ENCODE measurements at places on chromosomes 1 and 21.
A peak's percentile ranks its signal among the peaks of the same experiment; 100 is the strongest.

DNA sequence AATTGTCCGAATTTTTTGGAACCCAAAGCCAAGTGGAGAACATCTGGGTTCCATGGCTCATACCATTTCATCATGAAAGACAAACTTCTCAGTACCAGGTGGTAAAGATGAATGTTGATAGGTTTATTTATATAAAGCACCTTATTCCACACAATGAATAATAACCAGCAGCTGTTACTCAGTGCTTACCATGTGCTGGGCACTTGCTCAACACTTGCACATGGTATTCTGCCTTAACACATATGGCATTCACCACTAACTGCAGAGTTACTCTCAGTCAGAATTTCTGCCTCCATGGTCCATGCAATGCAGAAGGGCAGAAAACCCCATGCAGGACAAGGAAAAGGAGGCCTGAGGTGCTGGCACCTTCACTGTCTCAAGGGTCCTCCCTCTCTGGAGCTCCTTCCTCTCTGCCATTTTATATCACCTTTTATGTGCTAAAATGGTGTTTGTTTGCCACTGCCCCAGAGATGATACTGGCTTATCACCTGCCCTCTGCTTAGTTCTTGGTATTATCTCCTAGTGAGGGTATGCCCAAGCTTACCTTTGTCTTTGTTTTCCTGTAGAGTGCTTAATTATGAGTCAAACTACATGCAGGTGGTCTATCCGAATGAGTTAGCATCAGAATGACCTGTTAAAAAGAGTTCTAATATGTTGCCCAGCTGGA, 76.7 kb upstream of the ZNF326 start:
- DNase-seq = no peak

GRCh38 chr1:11680270-11681070, 478 bp downstream of the MAD2L2 start:
- no peak for DNase-seq

- DNase-seq = no peak
Measured at GRCh38 chr1:50109647-50110075, 941 bp downstream of the ELAVL4 start.

DNA sequence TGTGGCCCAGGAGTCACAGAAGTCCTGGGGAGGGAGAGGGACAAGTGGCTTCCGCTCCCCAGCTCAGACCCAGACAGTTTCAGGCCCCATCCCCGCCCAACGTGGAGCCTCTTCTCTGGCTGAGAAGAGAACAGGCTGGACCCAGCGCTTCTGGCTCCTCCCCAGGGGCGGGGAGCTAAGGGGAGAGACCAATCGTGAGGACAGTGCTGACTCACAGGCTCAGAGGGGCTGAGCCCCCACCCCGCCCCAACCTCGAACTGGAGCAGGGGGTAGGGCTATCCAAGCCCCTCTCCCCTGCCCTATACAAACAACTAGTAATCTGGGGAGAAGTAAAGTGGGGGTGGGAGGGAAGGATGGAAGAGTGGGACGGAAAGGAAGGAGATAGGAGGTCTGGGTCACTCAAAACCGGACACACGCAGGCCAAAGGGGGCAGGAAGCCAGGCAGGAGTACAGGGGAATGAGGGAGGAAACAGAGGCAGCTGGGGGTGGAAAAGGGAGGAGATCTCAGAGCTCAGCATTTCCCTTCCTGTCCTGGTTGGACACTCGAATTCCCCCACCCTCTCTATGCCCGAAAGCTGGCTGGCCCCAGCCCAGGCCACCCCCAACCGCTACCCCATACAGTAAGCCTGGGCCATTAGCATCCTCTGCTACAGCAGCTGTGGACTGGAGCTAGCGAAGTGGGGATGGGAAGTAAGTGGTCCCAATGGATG, at the start of gene SHC1:
TSS of gene SHC1 (minus strand) at position 117 of the 710 bp plus-strand sequence. CDS start 221 bp downstream, outside the sequence.
- peak; percentile 82 for DNase-seq

GRCh38 chr1:21383785-21384401, 56.0 kb upstream of the NBPF3 start:
- no peak for DNase-seq

- DNase-seq = no peak
Measured at GRCh38 chr1:117173691-117174090, 37.0 kb downstream of the VTCN1 start.

DNA sequence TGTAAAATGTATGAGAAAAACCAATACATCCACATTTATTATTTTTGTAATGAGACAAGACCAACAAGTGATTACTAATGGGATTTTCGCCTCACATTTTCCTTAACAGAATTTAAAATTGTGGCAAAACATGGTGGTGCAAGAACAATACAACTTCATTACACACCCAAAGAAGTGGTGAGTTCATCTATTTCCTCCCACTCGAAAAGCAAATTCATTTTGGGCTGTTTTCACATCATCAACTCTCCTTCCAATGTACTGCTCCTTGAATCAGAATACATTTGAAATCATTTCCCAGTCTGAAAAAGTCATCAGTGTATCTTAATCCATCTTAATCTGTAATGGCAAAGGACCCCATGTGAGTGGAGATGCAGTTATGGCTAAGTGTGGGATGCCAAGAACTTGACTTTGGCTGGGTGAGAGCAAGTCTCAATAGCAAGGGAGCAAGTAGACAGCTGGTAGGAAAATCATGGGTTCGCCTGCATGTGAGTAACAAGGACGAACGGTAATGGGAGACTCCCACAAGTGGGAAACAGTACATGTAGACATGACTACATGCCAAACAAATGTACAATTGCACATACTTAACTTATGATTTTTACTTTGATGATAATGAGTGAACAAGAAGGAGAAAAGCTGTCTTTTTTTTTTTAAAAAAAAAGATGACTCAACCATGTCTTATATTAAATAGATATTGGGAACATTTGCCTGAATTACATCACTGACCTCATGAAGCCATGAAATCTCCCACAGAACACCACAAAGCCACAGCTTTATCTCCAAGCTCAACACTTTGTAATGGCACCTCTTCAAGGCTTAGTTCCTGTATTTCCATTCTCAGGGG, 46.0 kb downstream of the RUNX1 start:
- no peak for DNase-seq

DNA sequence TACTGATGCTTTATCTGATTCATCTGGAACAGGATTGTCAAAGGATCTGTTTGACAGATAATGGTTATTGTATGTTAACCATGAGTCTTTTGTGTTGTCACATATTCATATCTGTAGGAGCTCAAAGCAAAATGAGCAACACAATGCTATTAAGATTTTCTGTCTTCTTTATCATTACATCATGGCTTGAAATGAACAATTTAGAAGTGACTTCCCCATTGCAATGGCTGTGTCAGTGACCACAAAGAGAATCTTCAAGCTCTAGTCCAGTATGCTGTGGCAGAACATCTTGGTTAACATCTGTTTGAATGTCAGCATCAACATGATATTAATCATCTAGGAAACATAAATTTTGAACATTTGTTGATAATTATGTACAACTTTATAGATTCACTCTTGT, 1148.5 kb downstream of the PLA2G4A start:
- DNase-seq = no peak

DNA sequence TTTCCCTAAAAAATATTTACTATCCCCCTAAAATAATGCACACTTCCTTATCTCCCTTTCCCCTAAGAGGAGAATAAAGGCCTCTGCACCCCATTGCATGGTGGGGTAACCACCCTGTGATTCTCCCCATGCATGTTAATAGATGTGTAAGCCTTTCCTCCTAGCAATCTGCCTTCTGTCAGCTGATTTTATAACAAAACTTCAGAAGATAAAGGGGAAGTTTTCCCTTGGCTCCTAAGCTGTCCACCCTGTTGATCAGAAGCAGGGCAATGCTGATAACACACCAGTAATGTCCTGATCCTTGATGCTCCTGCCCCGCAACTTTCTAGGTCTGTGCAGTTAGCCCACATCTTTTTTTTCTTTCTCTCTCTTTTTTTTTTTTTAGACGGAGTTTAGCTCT, 11.4 kb upstream of the RNF187 start:
- DNase-seq = no peak

- peak; percentile 87 for DNase-seq
Measured at GRCh38 chr1:151534662-151535278, 5.3 kb upstream of the TUFT1 start.

GRCh38 chr1:190176776-190177175, 300.9 kb downstream of the BRINP3 start:
- no peak for DNase-seq

- no peak for DNase-seq
Measured at GRCh38 chr1:97571760-97572159, 349.1 kb downstream of the DPYD start.

Measured in omental fat pad (tissue), 4 donors.